ENCODE measurements at places on chromosomes 13 and 19.

GRCh38 chr13:26202365-26202972 is 19.6 kb downstream of the RNF6 start:
- no peak for DNase-seq

- DNase-seq: no peak
Observed at GRCh38 chr19:3673506-3674439, 26.5 kb downstream of the PIP5K1C start.

GRCh38 chr13:38167164-38167822 is 182.4 kb upstream of the UFM1 start:
- DNase-seq: no peak

DNA sequence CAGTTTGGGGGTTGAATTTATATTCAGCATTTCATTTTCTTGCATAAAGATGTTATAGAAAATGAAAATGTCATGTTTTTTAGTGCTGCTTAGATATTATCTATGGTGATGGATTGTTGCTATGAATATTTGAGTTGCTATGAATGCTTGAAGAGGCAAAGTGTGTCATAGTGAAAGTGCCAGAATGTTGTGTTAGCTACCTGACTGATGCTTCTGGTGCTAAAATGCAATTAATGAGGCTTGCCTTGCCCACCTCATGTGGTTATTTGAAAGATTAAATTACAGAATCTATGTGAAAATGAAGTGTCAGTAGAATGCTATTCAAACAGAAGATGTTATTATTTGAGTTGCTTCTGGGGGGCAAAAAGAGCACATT is 62.7 kb upstream of the MYCBP2 start:
- DNase-seq: no peak

GRCh38 chr13:76610819-76611415 is 275.3 kb downstream of the KCTD12 start:
- no peak for DNase-seq

All from GM12891 (cell line).